ENCODE measurements at places on chromosomes 12 and 14.
A peak's percentile ranks its signal among the peaks of the same experiment; 100 is the strongest.

DNA sequence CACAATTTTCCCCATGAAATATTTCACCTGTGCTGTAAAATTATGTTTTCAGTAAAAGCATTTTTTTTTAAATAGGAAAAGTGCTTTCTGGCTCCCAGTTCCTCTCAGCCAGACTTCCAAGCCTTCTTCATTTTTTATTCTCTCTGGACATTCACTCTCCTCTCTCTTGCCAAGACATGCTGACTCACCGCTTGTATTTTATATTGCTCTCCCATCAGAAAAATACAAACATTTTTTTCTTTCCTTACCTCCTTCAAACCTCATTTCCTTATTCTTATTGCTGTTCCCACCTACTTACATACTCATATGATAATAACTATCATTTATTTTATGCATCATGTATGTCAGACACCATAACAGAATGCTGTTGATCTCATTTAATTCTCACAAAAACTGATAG is 37.7 kb upstream of the ZNF641 start:
- peak; percentile 37 for DNase-seq

GRCh38 chr12:100758083-100758482 is 36.5 kb upstream of the ANO4 start:
- DNase-seq = no peak

- DNase-seq = no peak
Observed at GRCh38 chr14:64035143-64035542, 182.3 kb downstream of the SYNE2 start.

DNA sequence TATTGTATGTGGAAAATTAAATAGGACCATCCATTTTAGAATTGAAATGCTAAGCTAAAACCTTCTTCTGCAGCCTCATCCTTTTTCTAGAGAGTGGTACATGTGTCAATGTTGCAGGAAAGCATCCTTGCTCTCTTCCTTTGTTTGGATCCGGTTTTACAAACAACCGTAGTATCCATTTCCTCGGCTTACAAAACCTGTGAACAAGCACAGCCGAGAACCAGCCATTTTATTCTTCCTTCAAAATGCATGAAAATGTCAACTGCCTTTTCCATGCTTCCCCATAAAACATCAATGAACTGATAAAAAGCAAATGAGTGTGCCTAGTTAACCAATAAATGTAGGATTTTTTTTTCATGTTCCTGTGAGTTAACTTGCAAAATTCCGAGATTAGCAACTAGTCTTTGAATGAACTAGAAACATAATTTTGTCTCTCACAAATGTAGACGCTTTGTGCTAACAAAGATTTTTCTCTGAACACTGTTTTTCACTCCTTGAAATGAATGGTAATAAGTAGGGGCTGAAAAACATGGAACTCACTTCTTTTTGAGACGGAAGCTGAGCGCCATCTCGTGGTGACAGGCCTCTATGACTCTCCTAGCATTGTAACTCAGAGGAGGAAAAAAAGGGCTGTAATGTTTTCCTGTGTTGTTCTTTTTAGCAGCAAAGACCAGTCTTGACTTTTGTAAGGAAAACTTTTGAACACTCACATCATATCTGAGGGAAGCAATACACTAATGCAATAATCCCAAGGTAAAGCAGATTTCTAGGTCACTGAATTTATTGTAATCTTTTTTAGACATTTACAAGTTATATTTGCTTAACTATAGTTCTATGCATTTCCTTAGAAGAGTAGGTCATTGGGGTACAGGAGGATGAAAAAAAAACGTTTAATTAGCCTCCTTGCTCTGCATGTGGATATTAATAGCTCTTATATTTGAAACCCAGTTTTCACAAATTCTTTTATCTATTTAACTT is 157.4 kb upstream of the FOXG1 start:
- DNase-seq = peak; percentile 29

DNA sequence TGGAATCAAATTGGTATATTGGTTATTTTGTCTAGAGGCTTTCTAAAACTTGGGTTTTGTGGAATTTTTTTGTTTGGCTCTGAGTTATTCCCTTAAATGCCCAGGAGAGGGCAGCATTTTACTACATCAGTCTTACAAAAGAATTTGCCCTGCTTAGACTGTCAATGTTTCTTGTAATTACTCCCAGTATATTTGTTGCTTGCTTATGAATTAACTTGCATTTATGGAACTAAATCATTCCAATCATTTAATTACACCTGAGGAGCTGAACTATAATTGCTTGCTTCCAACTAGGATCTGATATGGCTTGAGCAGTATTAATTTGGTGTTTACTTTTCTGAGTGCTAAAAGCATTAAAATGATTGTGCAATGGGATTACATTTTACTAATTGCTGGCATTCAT is 48.7 kb downstream of the MIPOL1 start:
- DNase-seq = peak; percentile 35

DNA sequence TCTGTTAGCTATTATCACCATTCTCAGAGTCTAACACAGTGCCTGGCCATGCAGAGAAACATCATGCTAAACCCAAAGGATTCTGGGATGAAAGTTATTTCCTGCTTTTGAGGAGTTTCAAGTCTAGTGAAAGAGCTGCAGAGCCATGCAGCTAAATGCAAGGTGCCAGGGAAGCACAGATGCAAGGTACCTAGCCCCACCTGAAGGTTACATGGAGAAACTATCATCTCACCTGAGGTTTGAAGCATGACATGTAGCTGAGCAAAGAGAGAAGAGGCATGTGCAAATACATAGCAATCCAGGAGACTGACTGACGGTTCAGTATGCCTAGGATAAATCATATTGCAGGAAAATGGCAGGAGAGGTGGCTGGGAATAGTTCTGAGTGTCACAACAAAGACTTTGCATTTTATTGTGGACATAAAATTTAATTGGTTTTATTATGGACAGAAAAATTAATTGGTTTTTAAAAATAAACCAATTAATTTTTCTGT is 170.4 kb downstream of the PRKD1 start:
- no peak for DNase-seq

GRCh38 chr12:27622436-27623195 is 73.6 kb upstream of the REP15 start:
- no peak for DNase-seq

- DNase-seq = no peak
Observed at GRCh38 chr14:101026341-101026740, 122.8 kb upstream of the RTL1 start.

DNA sequence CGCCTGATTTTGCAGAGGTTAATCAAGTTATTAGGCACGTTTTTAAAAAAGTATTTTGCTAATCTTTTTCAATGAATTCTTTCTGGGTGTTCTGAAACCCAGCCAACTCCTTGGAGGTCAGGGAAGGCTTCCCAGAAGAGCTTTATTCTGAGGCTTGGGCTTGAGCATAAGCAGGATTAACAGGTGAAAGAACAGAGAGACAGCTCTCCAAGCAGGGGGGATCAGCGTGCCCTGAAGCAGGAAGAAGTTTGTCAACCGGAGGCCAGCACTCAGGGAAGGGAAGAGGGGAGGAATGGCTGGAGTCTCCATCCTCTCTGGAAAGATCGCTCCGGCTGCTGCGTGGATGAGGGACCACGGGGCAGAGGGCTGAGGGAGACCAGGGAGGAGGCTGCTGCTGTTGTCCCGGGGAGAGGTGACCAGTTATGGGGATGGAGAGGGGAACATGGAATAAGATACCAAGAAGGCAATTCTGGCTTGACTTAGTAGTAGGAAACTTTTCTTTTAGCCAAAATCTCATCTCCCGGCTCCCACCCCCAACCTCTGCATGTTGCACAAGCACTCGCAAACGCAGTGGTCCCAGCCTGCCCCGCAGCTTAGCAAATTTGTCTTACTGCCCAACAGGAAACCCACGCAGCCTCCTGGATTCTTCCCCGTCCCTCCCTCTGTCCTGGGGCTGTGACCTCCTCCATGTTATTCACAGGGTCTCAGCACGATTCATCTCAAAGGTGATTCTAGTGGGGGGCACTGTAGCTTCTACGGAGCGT is 1.1 kb upstream of the SSH1 start:
- no peak for DNase-seq

- DNase-seq = no peak
Observed at GRCh38 chr14:100234511-100234910, 4.4 kb upstream of the YY1 start.

Data from A172 (cell line).